NCI-H460 (cell line): ENCODE measurements at places on chromosomes 13 and 19. TPM values are rescaled to one million over a fixed set of nuclear protein-coding genes. Genes with fewer than 3 reads are reported as not detected.

The RFPL4A gene
- not detected in 2 replicates for total RNA-seq

The LRG1 gene
- 0.15 TPM in 1 of 2 replicates, not detected in the other for total RNA-seq

The PEAK3 gene
- not detected in 2 replicates for total RNA-seq

The PNMA8B gene
- not detected in 2 replicates for total RNA-seq

The SYCN gene
- total RNA-seq, result not detected in 2 replicates
